Stimulated activated CD4-positive, alpha-beta T cell treated with anti-CD3 and anti-CD28 coated beads, Interleukin-4, amount 100 ng/mL, for 1 hour (primary cell): ENCODE measurements at places on chromosomes 7 and 10.

DNA sequence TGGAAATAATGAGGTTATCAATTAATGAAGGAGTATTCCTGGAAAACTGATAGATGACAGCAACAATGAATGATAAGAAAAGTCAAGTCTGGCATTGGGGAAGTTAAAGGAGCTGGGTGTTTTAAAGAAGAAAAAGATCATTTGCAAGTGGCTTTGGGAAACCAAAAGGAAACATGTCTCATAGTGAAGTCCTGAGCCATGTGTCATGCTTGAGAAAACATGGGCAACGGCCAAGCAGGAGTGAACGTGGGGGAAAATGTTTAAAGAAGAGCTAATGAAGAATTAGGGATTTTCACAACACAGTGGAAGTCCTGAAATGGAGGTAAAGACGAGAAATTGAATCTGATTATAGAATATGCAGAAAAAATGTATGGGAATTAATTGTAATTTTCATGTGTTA is 1383.2 kb upstream of the CELF2 start:
- DNase-seq: no peak

- no peak for DNase-seq
These were observed 65.6 kb upstream of the TMEM72 start for GRCh38 chr10:44845361-44846175.

- no peak for DNase-seq
These were observed 78.5 kb downstream of the SHH start for GRCh38 chr7:155733582-155734444.

DNA sequence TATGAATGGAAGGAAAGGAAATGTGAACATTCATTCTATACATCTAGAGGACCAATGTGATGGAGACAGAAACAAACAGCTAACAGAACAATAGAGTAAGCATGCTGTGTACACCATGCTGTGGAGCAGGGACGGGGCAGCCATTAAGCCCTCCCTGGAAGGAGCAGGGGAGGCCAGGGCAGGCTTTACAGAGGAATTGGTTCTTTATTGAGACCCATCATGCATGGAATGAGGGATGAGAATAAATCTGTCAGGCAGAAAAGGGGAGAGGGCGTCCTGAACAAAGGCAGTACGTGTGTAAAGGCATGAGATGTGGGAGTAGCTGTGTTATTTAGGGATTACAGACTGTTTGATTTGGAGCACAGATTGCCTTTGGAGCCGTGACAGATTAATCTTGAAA is 35.2 kb downstream of the STK17A start:
- no peak for DNase-seq

DNA sequence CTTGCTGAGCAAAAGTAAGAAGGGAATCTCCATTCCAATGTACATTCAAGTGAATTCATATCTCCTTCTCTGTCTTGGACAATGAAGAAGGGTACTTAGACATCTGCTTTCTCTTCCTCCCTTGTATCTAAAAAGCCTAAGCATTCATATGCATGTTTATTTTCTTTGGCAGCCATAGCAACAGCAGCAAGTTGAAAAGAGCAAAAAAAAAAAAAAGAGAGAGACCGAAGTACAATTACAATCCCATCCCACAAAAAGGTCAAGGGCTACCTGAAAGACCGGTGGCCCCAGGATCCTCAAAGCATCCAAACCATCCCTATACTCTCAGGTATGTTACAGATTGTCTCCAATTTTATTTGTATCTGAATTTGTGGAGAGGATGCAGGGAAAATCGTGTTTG is 4.1 kb downstream of the OR2F1 start:
- no peak for DNase-seq
